ENCODE measurements at places on chromosomes 7 and 10.
A peak's percentile ranks its signal among the peaks of the same experiment; 100 is the strongest.

GRCh38 chr7:151014950-151015349, 9.3 kb downstream of the ATG9B start:
- H3K36me3 ChIP-seq: no peaks in the 10 kb centered on the region
- peak; percentile 49 for DNase-seq
- H3K4me3 ChIP-seq: no peak overlapping the region

DNA sequence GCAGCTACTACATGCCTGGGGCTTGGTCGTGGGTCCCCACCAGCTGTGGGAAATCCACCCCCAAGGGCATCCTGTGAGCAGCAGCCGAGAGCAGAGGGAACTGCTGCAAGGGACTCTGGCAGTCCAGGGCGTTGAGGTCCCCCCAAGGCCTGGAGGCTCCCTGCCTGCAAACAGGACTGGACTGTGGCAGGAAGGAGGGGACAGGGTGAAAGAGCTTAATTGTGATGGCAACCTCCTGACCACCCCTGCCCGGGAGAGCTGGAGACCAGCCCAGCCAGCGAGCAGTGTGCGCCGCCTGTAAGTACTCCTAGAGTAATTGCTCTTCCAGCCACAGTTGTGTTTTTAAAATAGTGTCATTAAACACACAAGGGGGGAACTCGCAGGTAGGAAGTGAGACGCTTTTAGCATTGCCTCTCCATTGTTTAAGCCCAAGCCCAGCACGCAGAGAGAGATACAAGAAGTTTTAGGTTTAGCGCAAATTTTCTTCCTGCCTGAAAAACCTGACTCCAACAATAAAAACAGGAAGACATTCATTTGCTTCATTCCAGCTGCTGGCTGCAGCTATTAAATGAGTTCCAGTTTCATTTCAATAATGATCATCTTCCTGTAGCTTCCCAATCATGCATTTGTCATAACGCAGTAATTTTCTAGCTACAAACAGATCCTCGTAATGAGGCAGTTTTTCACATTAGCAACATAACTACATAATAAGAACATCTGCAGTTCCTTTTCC, 111.1 kb downstream of the EBF3 start:
- H3K27me3 ChIP-seq: peaks cover 5% of the 10 kb centered on the region
- no peaks in the 10 kb centered on the region for H3K36me3 ChIP-seq
- no peak overlapping the region for H3K4me3 ChIP-seq
- H3K4me1 ChIP-seq: no peaks in the 10 kb centered on the region

GRCh38 chr7:31735991-31736982, 49.3 kb downstream of the PPP1R17 start:
- H3K27ac ChIP-seq: no peak overlapping the region
- no peaks in the 10 kb centered on the region for H3K4me1 ChIP-seq
- no peak overlapping the region for H3K4me3 ChIP-seq

- no peak overlapping the region for H3K27ac ChIP-seq
- no peaks in the 10 kb centered on the region for H3K4me1 ChIP-seq
- no peak for DNase-seq
- no peak overlapping the region for H3K4me3 ChIP-seq
- H3K27me3 ChIP-seq: no peaks in the 10 kb centered on the region
- no peaks in the 10 kb centered on the region for H3K36me3 ChIP-seq
Observed at GRCh38 chr7:31495653-31496052, 18.2 kb upstream of the ITPRID1 start.

Measured in transverse colon (tissue), 4 donors.